Eye (tissue), 1 donor: ENCODE measurements at places on chromosomes 4 and X.

DNA sequence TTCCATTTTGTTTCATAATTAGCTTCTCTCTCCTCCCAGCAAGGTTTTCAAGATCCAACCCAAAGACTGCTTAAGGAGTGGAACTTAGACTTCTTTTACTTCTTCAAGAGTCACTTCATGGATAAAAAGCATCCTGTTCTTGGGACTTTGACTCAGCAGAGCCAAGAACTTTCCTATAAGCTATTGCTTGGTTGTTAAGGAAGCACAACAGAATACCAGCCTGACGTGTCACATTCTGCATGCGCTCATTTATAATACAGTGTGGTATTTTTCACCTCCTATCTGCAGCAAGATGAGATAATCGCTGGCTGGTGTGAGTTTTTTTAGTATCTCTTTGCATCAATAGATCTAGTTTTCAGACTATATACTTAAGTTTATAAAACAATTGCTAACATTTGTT lies 152.1 kb downstream of the PALLD start:
- no peak for DNase-seq

DNA sequence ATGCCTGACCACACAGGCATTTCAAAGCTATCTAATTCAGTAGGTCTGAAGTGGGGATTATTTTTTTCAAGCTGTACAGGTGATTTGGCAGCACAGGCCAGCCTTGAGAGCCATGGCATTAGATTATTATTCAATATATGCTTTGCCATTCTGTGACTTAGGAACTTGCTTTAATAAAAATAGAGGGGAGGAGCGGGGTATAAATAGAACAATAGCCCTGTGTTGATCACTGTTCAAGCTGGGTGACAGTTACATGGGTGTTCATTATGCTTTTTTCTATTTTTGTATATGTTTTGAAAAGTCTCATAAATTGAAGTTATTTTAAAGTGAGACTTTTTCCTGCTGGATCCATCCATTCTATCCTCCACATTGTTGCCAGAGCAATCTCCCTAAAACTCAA lies 20.3 kb downstream of the HUWE1 start:
- no peak for DNase-seq

- no peak for DNase-seq
These were observed 273.0 kb downstream of the PPP3CA start for GRCh38 chr4:101074326-101074725.

GRCh38 chrX:37825215-37825842 lies 22.0 kb downstream of the DYNLT3 start:
- DNase-seq: peak; percentile 50

DNA sequence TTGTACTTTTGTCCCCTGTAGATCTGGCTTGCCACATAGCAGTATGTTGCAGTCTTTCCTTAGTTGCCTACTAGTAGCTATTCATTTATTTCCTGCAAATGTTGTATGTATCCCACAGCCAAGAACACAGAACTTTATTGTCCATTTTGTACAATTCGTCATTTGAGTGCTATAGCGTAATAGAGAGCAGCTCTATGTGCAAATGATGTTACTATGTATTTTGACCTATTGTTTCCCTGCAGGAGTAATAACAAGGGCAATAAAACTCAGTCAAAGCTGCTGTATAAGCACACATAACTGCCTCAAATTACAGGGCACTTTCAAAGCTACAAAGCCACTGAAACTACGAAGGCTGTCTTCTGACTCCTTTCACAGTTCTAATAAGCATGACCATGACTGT lies 48.1 kb downstream of the NRK start:
- DNase-seq: no peak

DNA sequence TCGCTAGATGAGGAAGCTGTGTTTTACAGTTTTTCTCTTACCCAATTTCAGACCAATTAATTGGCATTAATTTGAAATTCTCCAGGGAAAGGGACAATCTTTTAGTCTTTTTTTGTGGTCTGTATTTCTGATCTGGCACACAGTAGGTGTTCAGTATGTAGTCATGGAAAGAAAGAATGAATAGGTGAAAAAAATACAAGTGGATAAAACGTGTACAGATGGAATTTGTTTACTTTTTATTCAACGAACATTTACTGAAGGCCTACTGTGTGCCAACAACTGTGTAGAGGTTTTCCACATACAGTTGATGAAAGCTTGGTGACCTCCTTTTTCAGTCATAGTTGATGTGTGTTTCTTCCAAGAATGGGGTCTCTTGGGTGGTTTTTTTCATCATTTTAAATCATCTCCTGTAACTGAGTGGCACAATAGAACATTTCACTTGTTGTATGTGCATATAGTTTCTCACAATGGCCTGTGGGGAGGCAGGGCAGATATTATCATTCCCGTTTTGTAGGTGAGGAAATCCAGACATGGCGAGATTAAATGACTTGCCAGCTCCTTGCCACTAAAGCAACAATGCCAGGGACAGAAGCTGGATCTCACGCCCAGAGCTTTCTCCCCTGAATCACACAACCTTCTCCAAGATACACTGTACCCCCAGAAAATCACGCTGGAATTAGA lies 102.4 kb downstream of the CEP135 start:
- peak; percentile 29 for DNase-seq

DNA sequence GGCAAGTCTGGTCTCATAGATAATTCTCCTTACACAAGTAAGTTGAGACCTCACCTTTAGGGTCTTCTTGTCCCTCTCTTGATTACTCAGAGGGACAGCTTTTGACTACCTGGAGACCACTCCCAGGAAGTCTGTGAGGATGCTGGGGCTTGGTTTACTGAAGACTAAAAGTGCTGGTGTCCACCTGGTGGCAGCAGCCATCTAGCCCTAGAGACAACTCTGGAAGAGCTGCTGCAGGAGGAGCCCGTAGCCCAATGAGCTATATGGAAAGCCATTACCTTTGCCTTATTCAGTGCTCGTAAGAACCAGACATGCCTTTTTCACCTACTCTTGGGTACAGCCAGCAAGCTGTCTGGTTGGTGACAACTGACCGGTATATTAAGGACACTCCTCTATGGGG lies 7.3 kb downstream of the FGFBP2 start:
- no peak for DNase-seq

- DNase-seq: no peak
These were observed 3.3 kb downstream of the ZDHHC9 start for GRCh38 chrX:129840344-129840743.

- DNase-seq: no peak
These were observed 24.4 kb upstream of the PDE6B start for GRCh38 chr4:600850-601515.

DNA sequence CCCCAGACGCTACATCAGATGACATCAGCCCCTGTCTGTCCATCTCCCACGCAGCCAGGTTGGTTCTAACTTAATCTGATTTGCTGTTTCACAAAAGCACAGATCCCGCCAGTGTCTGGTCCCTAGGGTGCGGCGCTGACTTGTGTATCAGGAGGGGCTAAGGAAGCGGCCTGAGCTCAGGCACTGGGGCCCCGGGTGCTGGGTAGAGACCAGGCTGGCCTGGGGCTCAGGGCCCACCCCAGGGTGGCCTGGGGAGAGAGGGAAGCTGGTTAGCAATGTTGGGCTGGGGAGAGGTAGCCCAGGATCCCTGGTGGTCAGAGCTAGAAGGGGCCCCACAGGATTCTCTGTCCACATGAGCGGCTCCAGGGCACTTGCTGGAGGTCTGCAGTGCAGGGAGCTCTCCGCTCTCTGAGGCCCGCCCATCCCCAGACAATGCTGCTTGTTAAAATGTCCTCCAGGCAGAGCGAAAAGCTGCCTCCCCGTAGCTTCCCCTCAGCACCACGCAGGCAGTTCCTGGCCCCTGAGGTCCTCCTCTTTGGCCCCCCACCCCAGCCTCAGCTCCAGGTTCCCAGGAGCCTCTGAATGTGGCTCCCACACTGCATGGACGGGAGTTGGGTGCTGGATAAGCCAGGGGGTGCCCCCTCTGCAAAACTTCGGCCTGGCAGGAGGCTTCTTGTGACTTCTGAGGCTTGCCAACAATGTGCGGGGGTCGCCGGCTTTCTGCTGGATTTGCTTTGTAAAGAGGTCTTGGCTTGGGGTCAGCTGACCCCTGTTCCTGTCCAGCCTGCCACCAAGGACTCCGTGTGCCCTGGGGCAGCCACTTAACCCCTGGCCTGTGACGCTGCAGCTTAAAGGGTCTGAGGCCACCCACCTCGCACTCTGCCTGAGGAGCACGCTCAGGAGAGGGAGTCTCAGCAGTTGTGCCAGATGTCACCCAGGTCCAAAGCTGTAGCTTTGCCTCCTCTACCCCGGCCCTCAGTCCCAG lies 112.9 kb downstream of the CPZ start:
- DNase-seq: peak; percentile 76

- no peak for DNase-seq
These were observed 35.5 kb downstream of the NWD2 start for GRCh38 chr4:37279894-37280592.

GRCh38 chr4:103012551-103012950 lies 7.0 kb downstream of the SLC9B1 start:
- DNase-seq: no peak

- no peak for DNase-seq
These were observed 47.0 kb downstream of the MOSPD2 start for GRCh38 chrX:14920196-14920595.

- DNase-seq: no peak
These were observed 128.7 kb downstream of the CCNB3 start for GRCh38 chrX:50333308-50333707.

GRCh38 chr4:154084864-154085263 lies 296.0 kb upstream of the SFRP2 start:
- no peak for DNase-seq

- DNase-seq: no peak
These were observed 213.5 kb downstream of the CBR4 start for GRCh38 chr4:168796362-168797106.

- no peak for DNase-seq
These were observed 203.8 kb upstream of the PSAPL1 start for GRCh38 chr4:7638489-7638888.

GRCh38 chr4:80361329-80361900 lies 25.9 kb downstream of the CFAP299 start:
- DNase-seq: peak; percentile 61

DNA sequence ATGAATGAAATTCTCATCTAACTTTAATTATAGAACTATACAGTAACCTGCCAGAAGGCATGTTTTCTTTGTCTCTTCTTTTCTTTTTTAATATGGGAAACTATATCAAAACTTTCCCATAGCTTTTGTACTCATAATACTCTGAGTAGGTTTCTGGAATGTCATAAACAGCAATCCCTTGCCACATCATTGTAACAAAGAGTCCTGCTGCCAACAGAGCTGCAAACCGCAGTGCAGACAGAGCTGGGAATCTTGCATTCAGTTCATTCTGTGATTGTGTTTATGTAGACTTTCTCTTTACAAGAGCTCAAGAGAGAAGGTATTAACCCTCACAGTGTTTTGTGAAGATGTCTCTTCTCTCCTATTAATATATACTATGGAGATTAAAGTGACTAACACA lies 304.4 kb upstream of the SLIT2 start:
- no peak for DNase-seq

DNA sequence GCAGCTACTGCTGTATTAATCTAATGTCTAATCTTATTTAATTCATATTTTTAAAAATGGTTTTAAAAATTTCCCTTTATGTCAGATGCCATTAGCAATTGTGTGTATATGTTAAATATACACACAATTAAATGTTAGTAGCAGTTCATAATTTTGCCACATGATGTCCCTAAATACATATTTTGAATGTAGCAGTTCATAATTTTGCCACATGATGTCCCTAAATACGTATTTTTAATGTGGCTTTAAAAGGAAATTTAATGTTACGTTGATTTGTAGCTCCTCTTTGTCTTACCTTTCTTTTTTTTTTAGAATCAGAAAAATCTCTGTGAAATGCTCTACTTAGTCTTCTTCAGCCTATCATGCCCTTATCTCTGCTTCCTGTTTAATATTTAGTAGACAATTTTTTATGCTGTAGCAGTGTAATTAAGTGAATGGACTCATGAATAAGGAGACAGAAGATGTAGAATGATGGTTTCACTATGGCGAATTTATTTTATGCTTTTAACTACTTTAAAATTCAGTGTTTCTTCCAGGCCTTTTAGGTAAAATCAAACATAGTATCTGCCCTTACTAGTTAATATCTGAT lies 26.1 kb downstream of the RBM46 start:
- DNase-seq: peak; percentile 51

GRCh38 chr4:3688018-3688998 lies 77.9 kb upstream of the ADRA2C start:
- DNase-seq: no peak

GRCh38 chr4:127521463-127521862 lies 111.3 kb upstream of the INTU start:
- no peak for DNase-seq

- peak; percentile 15 for DNase-seq
These were observed 81.3 kb downstream of the PLS3 start for GRCh38 chrX:115642311-115642710.

DNA sequence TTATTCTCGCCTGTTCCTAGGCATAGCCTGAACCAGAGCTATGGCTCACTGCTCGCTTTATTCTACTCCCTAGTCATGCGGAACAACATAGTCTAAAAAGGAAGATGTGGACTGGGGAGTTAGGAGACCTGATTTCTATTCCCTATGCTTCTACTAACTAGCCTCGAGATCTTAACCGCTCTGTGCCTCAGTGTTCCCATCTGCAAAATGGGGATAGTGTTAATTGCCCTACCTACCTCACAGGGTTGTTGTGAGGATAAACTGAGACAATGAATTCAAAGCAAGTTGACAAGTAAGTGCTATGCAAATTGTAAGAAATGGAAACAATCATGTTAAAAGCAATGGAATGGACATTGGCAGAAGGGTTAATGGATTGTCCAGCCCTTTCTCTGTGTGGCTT lies 102.1 kb downstream of the AKAP4 start:
- no peak for DNase-seq

DNA sequence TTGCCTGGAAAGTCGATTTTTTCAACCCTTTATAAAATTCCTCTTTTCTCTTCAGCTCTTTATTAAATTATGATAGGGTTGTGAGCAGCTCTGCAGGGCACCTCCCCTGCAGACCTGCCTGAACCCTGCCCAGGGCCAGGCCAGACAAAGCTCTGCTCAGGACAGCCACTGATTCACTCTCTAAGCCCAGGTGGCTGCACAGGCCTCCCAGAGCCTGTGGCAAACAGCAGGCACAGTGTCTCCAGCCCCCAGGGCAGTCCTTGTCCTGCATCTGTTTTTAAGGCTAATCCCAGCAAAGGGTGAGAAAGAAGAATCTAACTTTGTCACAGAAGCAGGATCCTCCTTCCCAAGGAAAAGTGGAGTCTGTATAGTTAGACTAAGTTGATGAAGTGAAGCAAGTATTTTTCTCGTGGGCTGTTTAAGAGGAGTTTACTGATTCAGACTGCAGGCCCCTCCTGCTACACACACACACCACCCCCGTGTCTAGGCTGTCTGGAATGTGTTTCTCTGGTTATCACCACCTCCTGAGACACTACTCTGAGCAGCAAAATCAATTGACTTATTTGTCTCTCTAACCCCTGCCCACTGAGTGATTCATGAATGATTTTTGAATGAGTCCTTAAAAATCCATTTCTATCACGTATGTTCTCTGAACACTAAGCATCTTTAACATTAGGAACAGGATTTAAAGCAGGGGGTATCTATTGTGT lies 101.7 kb downstream of the CHIC2 start:
- no peak for DNase-seq

- DNase-seq: no peak
These were observed 122.7 kb upstream of the CBR4 start for GRCh38 chr4:169132561-169133305.
